ENCODE measurements at places on chromosomes 1 and 21.

- no peak for DNase-seq
Observed at GRCh38 chr1:232316864-232317263, 313.1 kb downstream of the SIPA1L2 start.

DNA sequence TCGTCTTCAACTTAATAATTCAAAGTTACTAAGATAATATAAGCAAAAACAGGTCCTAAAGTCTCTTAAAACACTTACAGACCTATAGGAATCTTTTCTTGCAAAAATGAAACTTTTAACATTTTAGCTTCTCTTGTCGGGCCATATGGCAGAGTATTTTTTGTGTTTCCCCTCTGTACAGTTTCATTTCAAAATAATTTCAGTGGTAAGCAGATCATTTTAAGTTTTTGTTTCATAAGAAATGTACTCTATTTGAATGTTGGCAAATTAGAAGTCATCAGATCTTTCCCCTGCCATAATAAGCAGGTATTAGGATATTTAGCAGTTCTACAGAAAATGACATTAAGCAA, 37.9 kb downstream of the RGL1 start:
- DNase-seq = no peak

DNA sequence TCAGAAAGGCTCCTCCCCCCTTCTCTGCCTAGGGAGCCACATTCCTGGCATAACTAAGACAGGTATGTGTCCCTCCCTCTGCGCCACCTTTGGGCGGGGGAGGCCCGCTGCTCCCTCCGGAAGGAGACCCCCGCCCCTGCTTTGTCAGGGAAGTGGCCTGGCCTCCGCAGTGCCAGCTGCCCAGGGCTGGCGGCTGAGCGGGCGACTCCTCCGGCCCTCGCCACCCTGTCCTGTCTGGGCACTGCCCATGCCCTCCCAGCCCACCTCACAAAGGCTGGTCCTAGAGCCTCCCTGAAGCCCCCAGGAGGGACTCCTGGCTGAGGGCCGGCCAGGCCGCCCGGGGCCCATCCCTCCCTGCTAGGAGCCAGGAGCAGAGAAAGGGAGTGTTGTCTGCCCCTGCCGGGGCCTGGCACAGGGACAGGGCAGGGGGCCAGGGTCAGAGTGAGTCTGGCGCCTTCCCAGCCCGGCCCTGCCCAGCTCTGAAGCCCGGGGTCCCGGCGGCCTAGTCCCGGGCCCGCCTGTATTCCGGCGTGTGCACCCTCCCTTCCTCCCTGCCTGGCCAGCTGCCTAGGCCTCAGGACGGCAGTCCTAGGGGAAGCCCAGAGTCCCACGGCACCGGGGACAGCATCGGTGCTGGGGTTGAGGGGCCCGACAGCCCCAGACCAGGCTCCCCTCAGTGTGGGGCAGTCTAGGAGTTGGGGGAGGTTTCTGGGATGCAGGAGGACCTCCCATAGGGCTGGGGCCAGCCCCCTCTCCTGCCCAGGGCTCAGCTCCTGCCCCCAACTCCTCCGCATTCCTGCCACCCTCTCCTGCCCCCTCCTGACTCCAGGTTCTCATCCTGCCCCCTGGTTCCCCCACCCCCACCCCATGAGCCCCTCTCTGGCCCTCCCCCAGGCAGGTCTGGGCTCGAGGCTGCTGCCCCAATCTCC, 5.1 kb downstream of the AGRN start:
- DNase-seq = no peak

- DNase-seq = no peak
Observed at GRCh38 chr1:171981303-171981702, 140.0 kb downstream of the DNM3 start.

DNA sequence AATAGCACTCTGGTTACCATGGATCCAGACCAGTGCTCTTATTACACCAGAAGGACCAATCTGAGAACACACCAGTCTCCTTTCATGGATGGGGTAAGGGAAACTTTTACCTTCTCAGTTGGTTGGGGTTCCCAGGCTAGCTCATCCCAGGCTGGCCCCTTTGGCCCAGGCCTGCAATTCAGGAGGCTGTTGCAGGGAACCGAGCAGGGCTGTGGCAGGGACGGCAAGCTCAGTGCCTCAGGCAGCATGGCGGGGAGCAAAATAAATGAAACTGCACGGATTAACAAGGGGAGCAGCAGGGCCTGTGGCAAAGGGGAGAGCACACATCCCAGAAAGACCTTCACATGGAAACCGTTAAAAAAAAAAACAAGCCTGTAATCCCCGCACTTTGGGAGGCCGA, 57.0 kb downstream of the DMRTB1 start:
- DNase-seq = no peak

GRCh38 chr1:29975036-29975694, 738.8 kb downstream of the PTPRU start:
- no peak for DNase-seq

Data from stimulated activated CD4-positive, alpha-beta T cell treated with anti-CD3 and anti-CD28 coated beads, Interleukin-15, amount 100 ng/mL, for 1 hour (primary cell).